Activated T-cell treated with anti-CD3 and anti-CD28 coated beads for 4 hours (primary cell): ENCODE measurements at places on chromosomes 5 and 9.

DNA sequence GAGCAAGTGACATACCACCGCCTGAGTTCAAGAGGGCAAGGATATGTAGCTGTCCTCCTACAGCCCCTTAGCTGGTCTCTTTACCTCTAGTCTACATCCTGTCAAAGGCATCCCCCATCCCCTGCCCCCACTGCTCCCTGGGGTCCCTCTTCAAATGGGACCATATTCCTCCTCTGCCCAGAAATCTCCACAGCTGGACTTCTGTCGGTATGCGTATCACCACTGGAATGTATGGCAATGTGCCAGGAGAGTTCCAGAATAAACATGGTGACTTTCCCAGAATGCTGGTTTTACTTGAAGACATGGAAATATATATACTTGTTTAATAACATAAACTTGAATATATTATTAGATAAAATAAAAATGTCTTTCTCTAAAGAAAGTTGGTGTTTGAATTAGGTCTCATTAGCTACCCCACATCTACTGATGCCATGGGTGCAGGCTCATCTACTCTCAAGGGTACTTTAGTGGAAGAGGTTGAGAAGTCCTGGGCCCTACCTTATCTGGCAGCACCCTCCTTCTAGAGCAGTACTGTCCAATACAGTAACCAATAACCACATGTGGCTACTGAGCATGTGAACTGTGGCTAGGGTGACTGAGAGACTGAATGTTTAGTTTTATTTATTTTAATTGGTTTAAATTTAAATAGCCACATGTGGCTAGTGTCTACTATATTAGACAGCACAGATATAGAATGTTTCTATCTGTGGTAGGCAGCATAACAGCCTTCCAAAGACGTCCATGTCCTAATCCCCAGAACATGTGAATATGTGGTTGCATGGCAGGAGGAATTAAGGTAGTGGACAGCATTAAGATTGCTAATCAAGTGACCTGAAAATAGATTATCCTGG is 181.7 kb upstream of the SLC30A5 start:
- DNase-seq = no peak

GRCh38 chr5:113103330-113103729 is 126.7 kb downstream of the DCP2 start:
- DNase-seq = no peak

GRCh38 chr5:53392073-53392472 is 88.4 kb upstream of the FST start:
- no peak for DNase-seq

- DNase-seq = no peak
Measured at GRCh38 chr5:83562791-83563557, 91.4 kb downstream of the VCAN start.

GRCh38 chr9:19122490-19123042 is 4.7 kb downstream of the PLIN2 start:
- no peak for DNase-seq

GRCh38 chr5:179405426-179406030 is 60.3 kb upstream of the ADAMTS2 start:
- no peak for DNase-seq

DNA sequence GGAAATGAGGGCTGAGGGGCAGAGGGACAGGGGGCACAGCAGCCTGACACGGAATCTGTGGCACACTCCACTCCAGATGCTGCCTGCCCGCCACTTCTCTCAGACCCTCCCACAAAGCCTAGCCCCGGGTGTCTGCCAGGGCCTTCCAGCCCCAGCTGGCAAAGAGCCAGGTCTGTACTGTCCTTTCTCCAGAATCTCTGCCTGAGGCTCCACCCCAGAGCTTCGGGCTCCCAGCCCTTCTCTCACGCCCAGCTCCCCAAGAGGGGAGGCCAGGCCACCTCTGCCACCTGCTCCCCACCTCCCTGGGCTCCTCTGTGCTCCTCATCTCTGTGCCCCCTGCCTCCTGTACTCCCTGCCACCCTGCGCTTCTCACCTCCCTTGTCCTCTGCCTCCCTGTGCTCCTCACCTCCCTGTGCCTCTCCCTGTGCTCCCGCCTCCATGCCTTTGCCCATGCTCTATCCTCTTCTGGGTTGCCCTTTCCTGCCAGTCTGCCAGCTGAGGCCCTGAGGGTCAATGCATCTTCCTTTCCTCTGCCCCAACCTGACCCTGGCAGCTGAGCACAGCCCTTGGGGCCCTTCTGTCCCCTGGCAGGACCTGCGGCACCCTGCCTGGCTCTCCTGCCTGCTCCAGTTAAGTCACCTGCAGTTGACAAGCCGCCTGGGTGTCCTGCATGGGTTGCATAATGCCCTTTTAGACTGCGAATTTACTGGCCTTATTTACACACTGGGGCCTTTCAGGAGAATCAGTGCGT is 36.4 kb downstream of the RASGEF1C start:
- DNase-seq = no peak
